ENCODE measurements at places on chromosomes 2 and 18.

DNA sequence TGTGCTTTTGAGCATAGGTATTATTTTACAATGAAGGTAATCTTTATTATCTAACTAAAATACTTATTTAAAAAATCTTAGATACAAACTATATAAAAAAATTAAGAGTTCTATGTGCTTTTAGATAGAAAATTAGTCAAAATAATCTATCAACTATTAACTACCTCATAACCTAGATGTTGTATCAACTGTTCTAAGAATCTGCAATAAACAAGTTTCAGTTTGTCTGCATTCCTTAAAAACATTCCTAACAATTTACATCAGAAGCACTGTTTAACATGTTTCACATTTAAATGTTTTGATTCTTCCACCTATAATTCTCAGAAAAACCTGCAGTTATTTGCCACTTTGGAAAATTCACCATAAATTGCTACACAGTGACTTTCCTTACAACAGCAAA is 33.3 kb downstream of the NDUFS1 start:
- no peak for DNase-seq

DNA sequence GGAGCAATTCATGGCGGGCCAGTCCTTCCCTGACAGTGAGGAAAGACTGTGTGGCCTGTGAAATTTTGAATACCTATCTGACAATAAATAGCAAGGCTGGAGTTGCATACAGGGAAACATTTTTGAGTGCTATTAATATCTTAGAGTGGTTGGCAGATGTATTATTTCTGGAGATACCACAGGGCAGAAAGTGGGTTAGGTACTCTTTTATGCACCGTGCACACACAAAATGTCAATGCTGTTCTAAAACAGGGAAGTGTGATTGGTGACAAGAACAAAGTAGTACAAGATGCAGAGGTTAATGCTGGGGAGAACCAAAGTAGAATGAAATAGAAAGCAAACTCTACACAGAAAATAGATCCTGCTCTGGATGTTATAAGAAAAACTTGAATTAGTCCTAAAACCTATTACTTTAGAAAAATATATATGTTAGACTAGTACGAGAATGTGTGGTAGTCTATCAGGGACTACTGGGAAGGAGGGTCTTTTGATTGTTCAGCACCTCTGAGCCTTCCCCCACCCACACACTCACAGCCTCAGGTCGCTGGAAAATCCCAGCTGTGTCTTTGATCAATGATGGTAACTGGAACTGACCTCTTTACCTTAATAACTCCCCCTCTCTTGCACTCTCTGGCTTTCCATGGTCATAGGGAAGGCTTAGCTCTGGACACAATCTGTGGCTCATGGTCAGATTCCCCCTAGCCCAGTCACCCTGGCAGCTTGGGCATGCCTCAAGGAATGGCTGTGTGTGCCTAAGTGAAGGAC is 58.2 kb downstream of the SERPINB8 start:
- DNase-seq: no peak

DNA sequence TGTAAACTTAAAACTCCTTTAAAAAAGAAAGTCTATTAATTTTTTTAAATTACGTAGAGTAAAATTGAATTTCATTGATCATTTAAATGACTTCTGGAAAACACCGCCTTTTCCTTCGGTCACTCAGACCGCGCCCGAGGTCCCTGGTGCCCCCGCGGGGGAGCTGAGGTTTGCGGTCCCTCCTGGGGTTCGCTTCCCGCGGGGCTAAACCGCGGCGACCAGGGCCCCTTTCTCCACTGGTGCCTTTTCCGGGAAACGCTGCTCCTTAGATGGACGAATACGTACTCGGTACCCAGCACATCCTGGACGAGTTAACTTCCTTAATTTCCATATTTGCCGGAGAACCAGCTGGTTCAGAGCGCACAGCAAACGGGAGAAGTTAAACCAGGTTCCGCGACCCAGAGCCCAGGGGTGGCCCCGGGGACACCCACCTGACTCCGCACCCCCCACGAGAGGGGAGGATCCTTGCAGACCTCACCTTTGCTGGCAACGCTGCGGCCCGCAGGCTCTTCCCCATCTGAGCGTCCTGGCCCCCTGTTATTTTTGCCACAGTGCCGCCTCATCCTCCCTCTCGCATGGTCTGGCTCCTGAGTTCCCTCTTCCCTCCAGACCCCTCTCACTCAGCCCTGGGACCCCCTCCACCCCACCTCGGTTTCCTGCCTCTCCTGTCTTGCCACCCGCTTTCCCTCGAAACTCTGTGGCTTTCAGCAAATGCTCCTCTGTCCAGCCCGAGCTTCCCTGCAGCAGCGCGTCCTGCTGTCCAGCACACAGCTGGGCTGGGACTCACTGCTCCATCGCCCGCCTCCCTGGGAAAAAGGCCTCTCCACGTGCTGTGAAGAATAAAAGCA is 420.0 kb upstream of the MYT1L start:
- no peak for DNase-seq

- no peak for DNase-seq
Observed at GRCh38 chr18:11864471-11864870, 13.3 kb downstream of the CHMP1B start.

DNA sequence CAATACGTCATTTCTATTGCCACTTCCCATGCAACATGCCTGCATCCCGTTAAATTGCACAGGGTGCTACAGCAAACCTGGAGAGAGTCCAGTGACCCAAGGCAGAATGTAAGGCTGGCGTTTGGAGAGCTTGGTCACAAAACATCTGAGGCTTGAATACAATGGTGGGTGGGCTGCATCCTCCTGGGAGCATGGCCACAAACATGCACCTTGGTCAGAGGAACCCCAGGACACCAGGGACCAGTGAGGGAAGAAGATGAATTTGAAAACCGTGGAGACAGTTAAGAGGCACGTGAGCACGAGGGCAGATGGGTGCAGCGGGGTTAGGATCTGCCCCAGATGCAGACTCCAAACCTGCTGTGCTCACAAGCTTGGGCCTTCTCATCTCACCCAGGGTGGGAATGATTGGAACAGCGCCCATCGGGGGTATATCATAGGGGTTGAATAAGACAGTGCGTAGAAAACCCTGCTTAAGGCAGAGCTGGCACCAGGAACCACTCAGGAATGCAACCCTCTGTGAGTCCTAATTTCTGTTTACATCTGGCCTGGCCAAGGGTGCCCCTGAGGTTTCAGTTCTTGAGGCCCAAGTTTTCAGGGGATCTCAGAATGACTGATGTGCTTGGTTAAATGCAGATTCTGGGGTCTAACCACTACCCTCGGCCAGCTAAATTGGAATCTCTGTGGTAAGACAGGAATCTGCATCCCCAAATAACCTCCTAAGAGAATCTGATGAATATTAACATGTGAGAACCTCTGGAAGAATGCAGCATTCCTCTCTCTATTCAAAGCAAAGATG is 97.2 kb downstream of the ARL4C start:
- no peak for DNase-seq

DNA sequence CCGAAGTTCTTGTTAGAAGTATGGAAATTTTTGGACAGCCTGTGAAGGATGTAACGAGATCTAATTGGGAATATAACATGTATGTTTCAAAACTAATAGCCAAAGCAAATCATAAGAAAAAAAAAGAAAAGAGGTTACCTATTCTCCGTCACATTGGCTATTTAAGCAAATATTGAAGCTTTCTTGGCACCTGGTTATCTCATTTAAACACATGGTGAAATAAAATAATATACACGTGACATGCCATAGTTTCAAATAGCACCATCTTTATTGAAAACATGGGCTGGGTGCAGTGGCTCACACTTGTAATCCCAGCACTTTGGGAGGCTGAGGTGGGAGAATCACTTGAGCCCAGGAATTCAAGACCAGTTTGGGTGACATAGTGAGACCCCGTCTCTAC is 56.7 kb downstream of the ZEB2 start:
- no peak for DNase-seq

DNA sequence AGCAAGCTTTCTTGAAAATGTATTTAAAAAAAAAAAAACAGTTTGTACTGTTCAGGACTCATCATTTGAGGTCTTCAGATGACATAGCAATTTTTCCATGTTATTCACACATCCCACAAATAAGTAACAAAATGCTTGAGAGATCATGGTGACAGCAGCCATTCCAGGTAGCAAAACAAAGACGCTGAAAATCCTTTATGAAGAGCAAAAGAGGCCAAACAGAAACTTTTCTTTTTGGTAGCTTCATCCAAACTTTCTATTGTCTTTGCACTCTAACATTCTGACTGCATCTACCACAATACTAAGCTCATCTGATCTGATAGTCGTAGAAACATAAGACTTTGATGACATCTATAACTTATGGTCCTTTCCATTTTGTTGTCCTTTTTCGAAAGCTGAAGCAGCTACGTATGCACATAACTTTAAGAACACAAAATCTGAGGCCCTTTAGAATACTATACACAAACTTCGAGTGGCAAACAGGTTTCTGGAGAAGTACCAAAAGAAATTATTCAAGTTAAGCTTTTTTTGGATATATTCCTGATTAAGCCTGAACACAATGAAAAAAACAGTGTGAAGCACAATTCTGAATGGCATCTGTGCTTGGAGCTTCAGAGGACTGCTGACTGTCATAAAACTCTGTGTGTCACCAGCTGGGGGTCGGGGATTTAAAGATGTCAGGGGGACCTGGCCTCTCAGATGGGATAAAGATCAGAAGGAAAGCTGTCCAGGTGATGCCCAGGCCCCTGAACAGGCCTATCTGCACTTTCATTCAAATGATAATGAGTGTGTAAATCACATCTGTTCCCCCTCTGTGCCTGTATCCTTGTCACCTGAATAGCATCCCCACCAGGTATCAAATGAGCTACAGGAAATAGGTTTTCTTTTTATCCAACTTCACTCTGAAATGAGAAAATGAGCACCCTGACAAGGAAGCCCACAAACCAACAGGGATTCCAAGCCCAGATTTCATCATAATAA is 75.8 kb downstream of the ZEB2 start:
- no peak for DNase-seq

DNA sequence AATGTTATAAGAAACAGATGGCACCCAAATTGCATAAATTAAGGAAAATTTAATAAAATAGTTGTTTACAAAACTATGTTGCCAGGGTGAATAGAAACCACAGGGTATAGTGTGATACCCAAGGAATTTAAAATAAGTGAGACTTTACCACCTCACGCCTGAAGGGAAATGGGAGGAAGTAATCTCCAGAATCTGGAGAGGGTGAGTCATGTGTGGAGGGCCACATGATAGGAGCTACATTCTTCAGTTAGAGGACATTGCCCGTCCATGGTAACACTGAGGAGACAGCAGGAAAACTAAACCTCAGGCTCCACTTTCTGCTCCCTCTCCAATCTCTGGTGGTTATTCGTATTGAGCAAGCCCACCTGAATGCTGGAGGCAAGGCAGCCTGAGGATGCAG is 97.2 kb upstream of the NXPH2 start:
- DNase-seq: no peak

GRCh38 chr2:227671170-227671905 is 4.7 kb downstream of the SCYGR5 start:
- DNase-seq: no peak

GRCh38 chr2:86364894-86365293 is 27.5 kb upstream of the REEP1 start:
- no peak for DNase-seq

- no peak for DNase-seq
Observed at GRCh38 chr2:54306556-54306955, 50.5 kb upstream of the TSPYL6 start.

GRCh38 chr18:79214056-79214455 is 144.9 kb downstream of the ATP9B start:
- no peak for DNase-seq

- no peak for DNase-seq
Observed at GRCh38 chr2:105732955-105733607, 11.6 kb upstream of the NCK2 start.

GRCh38 chr2:239378918-239379640 is 21.7 kb downstream of the HDAC4 start:
- DNase-seq: no peak

GRCh38 chr2:8132351-8132831 is 549.5 kb upstream of the ID2 start:
- DNase-seq: peak; percentile 63

DNA sequence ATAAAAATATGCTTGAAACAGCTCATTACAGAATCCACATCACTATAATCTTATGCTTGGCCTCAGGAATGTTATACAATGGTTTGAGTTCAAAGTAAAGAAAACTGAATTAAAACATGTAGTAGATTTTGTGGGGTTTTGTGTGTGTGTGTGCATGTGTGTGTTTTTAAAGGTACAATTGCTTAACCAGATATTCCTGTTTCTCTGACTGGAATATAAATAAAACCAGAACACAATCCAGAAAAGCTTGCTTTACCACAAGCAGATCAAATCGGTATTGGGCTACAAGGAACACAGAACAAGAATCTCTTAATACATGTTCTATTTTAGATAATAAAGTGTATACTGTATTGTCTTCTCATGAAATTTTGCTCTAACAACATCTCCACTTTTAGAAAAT is 110.0 kb downstream of the TMEM247 start:
- no peak for DNase-seq

All from eye (tissue), 1 donor.